Stimulated activated CD4-positive, alpha-beta T cell treated with anti-CD3 and anti-CD28 coated beads, Interleukin-1b, Interleukin-23, amount 100 ng/mL, for 4 hours (primary cell): ENCODE measurements at places on chromosomes 1 and 21.

- no peak for DNase-seq
Measured at GRCh38 chr1:108824051-108824450, 32.8 kb downstream of the AKNAD1 start.

DNA sequence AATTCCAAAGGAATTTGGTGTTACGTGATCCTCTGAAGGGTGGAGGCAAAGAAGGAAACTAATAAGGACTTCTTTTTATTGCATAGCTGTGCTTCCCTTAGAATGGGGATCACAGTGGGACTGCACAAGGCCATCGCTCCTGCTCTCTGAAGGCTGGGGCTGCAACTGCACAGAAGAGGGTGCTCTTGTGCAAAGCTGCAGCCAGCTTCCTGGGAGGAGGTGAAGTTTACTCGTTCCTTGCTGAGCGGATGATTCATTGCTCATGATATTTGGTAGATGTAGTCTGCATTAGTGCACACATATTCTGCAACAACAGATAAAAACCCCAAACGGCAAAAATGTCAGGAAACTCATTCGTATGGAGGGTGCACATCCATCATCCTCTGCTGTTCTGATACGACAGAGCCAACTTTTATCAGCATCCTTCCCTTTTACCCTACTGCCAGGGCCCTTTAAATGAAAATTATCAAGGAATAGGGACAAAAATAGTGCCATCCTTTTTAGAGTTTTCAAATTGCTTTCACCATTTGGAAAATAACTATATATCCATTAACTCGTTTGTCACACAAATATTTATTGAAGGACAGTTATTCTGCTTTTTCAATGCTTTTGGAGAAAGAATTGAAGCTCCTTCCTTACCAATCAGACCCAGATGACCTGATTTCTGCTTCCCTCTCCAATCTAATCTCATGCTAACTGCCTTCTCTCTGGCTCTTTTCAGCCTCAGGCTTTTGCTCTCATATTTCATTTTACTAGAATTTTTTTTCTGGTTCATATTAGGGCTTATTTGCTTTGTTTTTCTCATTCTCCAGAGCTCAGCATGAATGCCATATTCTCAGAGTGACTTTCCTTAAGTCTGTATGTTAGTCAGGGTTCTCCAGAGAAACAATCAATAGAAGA lies 263.6 kb downstream of the DUSP10 start:
- DNase-seq, result peak; percentile 47

DNA sequence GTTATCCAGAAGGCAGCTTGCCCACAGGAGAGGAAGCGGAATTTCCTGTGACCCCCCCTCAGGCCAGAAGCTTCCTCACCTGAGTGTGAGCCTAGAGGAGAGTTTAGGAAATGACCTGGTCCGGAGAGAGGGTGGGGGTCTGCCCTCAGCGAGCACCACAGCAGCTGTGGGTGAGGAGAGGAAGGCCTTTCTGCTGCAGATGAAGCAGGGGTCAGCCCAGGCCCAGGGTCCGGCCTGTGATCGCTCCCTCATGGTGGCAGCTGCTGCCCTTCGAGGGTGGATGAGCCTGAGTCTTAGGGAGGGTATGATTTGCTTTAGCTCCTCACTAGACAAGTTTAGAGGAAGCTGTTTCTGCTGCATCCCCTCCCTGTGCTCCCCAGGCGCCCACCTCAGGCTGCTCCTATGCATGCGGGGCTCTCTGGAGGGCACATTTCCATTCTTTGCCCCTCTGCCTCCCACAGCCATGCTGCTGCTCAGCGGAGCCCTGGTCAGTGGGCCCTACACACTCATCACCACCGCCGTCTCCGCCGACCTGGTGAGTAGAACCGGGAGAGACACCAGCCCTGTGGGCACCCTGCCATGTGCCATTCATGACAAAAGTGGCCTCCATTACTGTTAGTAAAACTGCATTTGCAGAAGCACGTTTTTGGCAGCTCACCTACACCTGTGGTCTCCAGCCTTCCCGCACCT lies 53.0 kb downstream of the SLC37A1 start:
- DNase-seq, result no peak

DNA sequence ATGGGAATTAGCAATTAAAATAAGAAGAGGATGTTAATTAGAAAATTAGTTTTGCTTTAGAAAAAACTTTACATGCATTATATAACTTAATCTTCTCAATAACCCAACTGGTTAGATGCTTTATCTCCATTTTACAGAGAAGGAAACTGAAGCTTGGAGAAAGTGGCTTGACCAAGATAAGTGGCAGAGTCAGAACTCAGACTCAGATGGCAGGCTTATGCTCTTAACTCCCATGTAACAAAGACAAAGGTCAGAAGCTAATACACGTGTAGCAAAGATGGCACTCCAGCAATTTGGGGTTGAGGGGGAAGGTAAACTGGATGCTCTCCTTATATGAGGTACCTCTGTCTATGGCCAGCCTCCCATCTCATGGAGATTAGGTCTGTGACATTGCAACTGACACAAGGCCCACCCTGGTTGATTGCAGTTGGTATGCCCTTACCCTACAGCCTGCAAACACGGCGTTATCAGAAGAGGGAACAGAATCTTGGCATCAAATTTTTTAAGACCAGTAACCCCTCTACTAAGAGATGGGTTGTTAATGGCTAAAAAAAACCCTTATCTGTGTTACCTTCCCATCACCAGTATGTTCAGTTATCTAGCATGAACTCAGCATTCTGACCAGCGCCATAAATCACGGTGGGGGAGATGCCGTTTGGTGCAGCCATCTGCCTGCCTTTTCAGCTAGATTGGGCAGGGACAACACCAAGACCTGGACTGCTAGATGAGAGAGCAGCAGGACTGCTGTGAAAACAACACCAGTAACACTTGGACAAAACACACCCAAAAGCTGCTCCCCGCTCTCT lies 97.0 kb downstream of the UBR4 start:
- no peak for DNase-seq

DNA sequence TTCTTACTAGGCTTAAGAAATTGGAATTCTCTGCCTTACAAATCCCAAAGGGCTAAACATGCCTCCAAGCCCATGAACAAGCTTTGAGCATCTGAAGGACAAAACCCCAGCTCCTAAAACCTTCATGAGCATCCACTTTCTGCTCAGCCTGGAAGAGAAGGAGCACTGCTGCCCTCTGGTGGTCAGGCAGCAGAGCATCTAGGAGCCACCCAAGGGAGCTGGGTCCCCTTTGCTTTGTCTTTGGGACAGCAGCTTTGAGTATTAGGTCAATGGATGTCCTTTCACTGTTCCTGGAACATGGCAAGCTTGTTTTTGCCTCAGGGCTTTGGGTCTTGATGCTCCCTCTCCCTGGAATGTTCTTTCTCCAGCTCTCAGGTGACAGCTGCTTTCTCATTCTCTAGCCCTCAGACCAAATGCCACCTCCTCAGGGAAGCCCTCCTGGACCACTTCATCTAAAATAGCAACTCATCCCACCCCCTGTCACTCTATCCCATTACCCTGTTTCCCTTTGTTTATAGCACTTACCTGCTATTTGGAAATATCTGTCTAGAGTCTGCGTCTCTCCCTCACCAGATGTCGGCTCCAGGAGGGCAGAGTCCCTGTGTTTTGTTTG lies 25.7 kb downstream of the RAB7B start:
- DNase-seq, result peak; percentile 71

GRCh38 chr1:87766737-87767136 lies 438.1 kb downstream of the LMO4 start:
- DNase-seq, result no peak

- DNase-seq, result no peak
Measured at GRCh38 chr1:236948381-236948780, 55.9 kb downstream of the MT1HL1 start.

- no peak for DNase-seq
Measured at GRCh38 chr21:17051054-17051453, 461.8 kb upstream of the CXADR start.

- DNase-seq, result no peak
Measured at GRCh38 chr1:27915082-27915575, 19.7 kb upstream of the SMPDL3B start.

GRCh38 chr1:93995837-93996536 lies 86.8 kb upstream of the GCLM start:
- no peak for DNase-seq

DNA sequence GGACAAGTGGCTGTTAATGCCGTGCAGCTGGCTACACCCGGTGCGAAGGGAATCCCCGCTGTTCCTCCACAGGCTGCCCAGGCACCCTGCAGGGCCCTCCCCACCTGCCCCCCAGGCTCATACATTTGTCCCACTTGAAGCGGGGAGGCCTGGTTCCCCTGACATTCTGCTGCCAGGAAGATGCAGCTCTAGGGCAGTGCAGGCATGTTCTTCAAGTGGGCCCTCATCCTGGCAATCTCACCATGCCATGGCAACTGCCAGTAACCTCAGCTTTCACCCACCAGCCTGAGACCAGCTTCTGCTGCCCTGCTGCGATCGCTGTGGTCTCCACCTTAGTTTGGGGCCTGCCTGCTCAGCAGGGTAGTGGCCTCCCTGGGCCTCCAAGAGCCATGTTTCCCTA lies 151.9 kb upstream of the COL6A1 start:
- no peak for DNase-seq

- DNase-seq, result no peak
Measured at GRCh38 chr1:201896951-201897391, 8.3 kb downstream of the SHISA4 start.

DNA sequence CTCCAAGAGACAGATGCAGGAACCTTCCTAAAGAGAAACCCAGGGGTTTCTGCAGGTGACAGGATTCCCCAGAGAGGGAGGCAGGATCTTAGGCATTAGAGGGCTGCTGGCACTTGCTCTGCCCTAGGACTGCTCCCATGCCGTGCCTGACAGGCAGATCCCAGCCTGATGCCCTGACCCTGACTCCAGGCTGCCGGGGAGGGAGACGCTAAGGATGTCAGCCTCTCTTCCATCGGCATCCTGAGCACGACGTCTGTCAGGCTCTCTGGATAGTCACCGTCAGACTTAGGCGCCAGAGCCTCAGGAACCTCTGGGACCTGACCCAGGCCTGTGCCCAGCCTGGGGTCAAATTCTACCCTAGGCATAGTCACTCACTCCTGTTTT lies 157.1 kb downstream of the NPHP4 start:
- no peak for DNase-seq

DNA sequence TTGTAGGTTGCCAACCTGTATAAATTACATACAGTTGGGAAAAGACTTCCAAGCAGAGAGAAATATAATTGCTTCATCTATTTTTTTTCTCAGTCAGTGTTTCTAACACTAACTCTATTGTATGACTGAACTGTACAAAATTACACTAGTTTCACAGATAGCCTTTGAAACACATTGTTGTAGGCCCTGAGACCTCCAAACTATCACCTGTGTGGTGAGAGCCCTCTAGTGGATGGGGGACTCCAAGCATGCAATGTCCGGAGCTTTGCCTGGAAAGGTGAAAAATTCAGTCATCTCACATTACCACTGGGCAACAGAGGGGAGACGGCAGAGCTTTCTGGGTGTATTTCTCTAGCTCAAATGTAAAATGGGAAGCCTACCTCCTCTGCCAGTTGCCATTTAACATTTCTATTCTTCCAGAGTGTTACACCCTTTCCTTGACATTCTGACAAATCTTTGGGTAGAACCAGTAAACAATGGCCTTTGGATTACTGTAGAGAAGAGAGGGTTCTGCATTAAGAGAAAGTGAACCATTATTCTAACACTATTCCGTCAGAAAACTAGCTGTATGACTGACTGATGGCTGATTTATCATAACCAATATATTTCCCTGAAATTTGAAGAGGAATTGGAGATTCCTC lies 212.2 kb downstream of the LYPLAL1 start:
- no peak for DNase-seq

DNA sequence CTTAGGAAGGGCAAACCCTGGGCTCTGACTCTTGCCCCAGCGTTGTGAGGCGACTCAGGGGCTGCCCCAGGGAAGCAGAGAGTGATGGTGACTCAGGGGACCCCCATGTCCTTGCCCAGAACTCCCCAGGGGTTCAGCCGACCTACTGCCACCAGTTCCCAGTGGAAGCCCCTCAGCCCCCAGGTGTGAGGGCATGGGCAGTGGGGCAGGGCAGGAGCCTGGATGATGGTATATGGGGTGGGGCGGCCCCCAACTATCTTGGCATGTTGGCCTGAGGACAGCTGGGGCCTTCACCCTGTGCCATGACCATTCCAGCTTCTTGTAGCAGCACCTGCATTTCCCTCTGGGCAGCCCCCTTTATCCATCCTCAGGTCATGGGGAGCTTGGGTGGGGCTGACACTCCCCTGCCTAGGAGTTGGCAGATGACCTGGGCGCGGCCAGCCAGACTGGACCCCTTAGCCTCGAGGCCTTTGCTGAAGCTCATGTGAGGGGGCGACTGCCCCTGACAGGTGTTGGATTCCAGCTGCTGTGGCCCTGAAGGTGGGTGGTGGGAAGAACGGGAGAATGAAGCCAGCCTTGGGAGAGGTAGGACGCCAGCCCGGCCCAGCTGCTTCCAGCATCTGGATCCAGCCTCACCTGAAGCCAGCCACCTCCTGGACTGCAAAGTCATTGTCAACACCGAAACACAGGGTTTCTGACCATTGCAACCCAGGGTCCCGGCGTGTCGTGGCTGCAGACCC lies 1.8 kb upstream of the FNDC10 start:
- DNase-seq, result no peak

DNA sequence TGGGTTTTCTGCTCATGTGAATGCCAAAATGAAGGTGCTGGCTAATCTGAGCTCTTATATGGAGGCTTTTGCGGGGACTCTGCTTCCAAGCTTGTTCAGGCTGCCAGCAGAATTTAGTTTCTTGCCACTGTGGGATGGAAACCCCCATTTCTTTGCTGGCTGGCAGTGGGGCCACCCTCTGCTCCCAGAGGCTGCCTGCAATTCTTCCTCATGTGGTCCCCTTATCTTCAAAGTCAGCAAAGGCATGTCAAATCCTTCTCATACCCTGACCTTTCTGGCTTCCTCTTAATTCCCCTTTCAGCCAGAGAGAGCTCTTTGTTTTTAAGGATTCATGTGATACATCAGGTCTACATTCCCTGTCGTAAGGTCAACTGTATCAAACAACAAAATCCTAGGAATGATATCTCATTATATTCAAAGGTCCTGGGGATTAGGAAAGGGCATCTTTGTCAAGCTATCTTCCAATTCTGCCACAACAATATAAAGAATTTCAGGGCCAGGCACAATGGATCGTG lies 5.2 kb upstream of the GPR161 start:
- no peak for DNase-seq

GRCh38 chr1:90864681-90865080 lies 147.6 kb upstream of the BARHL2 start:
- no peak for DNase-seq

DNA sequence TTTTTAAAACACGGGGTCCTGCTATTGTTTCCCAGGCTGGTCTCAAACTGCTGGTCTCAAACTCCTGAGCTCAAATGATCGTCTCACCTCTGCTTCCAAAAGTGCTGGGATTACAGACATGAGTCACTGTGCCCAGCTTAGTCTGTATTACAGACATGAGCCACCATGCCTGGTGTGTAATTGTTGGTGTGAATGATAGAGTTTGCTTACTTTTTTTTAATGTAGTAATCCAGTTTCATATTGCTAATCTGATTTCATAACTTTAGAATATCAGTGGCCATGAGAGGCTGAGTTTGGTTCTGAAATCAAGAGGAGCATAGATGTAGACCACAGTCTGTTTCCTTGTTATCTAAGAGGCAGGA lies 3.4 kb downstream of the EPB41 start:
- no peak for DNase-seq

DNA sequence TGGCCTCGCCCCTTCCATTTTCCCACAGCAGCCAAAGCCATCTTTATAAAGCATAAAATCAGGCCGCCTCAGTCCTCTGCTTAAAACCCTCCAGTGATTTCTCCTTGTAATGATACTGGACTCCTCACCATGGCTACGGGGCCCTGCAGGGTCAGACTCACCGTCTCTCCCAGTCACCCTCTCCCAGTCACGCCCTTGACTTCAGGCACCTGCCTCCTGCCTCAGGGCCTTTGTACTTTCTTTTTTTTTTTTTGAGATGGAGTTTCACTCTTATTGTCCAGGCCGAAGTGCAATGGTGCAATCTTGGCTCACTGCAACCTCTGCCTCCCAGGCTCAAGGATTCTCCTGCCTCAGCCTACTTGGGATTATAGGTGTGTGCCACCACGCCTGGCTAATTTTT lies 47.8 kb downstream of the PIK3CD start:
- no peak for DNase-seq
